ENCODE measurements at places on chromosomes 2 and 18.

DNA sequence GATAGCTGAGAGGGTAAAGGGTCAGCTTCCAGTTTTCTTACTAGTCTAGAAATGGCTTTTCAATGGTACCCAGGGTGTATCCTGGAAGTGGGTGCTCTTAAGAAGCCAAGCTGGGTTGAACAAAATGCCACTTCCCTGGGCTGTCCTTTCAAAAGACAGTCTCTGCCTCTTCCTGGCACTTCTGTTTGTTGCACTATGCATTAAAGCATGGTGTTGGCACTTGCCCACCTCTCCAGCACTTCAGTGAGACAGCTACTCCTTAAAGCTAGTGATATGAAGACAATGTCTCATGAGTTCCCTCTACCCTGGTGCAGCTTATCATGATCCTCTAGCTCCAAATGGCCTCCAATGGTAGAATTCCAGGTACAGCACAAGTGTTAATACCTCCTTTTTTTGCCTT, 74.3 kb upstream of the IGFBP5 start:
- no peak for DNase-seq

GRCh38 chr18:77969972-77970371, 720.3 kb downstream of the GALR1 start:
- no peak for DNase-seq

- no peak for DNase-seq
Measured at GRCh38 chr18:68817584-68817983, 19.7 kb downstream of the CCDC102B start.

DNA sequence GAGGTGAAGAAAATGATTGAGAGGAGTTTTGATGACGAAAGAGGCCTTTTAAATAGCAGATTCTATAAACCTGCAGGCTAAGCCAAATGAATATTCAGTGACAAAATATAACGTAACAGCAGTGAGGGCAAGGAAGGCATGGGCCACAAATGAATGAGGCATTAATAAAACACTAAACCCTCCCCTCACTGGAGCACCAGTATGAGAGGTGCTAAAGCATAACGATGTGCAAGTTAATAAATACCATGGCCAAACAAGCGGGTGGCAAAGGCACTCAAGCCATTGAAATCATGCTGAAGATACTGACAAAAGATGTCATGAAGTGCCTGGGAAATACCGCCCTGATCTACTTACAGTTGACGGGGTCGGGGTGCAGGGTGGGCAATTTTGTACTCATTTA, 30.2 kb upstream of the LONRF2 start:
- DNase-seq: no peak

GRCh38 chr2:54329482-54330161, 73.6 kb upstream of the TSPYL6 start:
- no peak for DNase-seq

GRCh38 chr18:49725809-49726674, 87.3 kb downstream of the ACAA2 start:
- DNase-seq: peak; percentile 95

GRCh38 chr2:11618708-11619062, 51.3 kb downstream of the NTSR2 start:
- no peak for DNase-seq

DNA sequence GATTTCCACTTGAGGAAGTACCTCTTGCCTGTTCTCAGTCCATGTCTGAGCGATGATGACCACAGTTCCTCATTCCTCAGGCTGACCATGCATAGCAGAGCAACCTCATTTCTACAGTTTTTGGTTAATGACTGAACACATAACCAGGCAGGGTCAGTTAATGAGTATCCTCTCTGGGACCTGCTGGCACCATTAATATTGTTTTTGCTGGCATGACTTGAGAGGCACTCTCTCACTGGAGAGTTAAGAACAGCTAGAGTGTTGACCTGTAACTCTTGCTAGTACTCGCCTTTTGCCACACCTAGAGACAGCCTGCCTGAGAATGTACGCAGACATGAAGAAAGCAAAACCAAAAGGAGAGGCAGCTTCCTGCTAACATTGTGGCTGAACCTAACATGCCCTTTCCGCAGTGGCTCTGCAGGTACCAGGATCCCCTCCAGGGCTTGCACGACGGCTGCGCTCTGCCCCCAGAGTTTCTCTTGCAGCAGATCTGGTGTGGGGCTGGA, 23.9 kb downstream of the PECR start:
- DNase-seq: no peak

GRCh38 chr2:208594642-208595385, 188.2 kb downstream of the PTH2R start:
- peak; percentile 8 for DNase-seq

DNA sequence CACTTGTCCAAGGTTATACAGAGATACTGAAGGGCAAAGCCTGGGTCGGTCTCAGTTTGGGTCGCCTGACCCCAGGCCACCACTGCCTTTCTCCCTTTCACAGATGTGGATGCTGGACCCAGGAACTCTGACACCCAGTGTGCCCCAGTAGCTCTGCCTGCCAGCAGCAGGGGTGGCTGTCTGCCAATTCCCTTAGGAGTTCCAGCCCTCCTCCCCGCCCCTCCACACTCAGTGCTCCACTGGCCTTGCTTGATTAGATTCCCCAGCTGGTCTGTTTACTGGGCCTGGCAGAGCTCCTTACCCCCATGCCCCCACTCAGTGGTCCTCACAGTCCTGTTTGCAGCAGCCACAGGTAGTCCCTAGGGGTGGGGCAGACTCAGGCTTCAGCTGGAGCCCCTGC, 75.5 kb downstream of the NPAS2 start:
- no peak for DNase-seq

- DNase-seq: peak; percentile 86
Measured at GRCh38 chr2:78992807-78993517, 32.5 kb upstream of the REG3G start.

GRCh38 chr18:42509750-42510415, 554.8 kb downstream of the PIK3C3 start:
- DNase-seq: no peak

DNA sequence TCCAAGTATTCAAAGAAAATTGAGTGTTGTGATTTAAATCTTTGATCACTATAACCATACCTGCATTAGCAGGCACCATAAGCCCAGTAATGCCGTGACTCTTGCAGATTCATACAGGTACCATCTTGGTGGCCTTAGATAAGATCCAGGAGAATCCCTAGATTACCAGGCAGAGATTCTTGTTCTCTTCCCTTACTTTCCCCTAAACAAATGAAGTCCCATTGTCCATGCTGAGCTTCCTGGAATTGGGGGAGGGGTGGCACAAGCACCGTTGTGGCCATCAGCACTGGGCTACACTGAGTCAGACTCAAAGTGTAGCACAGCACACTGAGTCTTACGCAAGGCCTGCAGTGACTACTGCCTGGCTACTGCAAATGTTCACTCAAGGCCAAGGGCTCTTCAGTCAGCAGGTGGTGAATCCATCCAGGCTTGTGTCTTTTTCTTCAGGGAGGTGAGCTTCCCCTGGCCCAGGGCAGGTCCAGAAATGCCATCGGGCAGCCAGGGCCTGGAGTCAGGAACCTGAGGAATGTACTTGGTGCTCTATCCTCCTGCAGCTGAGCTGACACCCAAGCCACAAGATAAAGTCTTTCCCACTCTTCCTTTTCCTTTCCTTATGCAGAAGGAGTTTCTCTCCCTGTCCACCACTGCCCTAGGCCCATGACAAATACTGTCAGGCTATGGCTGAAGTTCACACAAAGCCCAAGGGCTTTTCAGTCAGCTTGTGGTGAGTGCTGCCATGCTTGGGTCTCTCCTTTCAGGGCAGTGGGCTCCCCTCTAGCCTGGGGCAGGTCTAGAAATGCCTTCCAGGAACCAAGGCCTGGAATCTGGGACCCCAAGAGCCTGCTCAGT, 52.6 kb downstream of the CD28 start:
- DNase-seq: peak; percentile 37

DNA sequence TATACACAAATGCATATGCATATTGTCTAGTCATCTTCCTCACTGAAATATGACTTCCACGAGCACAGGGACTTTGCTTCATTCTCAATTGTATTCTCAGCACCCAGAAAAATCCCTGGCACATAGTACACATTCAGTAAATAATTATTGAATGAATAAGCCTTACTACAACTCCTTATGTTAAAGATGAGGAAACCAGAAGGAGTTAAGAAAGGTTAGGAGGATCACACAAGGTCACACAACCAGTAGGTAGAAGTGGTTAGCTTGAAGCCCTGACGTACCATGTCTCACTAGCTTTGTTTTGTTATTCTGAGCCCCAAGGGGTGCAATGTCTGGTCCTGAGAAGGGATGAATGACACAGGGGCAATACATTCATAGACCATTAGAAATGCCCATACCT, 220.9 kb upstream of the PID1 start:
- no peak for DNase-seq

DNA sequence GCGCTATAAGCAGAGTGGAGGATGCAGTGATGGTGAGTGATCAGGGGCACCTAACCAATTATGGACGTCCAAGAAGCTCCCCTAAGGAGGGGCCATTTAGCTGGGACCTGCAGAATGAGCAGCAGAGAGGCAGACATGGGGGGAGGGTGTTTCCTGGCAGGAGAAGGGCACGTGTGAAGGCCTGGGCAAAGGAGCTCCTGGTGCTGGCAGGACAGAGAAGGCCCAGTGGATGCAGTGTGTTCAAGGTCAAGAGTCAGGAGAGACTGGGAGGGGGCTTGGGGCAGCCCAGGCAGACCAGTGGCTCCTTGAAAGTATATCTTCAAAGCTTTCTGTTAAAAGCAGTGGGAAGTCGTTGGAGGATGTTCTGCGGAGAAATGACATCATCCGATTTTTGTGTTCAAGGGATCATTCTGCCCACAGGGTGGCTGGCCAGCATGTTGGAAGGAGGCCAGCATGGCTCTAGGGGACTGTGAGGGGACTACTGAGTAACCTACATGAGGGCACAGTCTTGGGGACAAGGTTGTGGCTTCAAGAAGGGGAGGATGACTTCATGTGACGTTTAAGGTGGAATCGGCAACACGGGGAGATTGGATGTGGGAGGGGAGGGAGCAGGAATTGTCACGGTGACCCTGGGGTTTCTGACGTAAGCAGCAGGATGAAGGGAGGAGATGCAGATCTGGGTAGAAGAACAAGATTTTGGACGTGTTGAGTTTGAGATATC, 9.0 kb upstream of the CIB4 start:
- DNase-seq: no peak

- no peak for DNase-seq
Measured at GRCh38 chr2:153196378-153197058, 282.0 kb downstream of the RPRM start.

DNA sequence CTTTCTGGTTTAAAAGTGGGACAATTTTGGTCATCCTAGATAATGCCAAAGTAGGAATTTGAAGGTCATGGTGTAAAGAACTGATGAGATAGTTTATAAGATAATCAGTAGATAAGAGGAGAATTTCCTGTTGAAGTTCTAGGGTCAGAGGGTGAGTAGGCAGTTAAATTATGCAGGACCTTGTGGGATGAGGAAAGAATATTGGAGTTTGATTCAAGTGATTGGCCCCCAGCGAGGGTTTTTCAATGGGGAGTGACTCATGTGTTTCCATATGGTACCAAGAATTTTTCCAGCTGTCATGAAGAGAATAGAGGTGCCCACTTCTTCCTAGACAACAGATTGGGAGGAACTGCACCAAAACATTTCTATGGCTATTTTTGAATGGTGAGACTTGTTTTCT, 940.2 kb upstream of the ZEB2 start:
- no peak for DNase-seq

- DNase-seq: peak; percentile 94
Measured at GRCh38 chr2:66433945-66434678, 813 bp upstream of the MEIS1 start.

GRCh38 chr18:77187189-77187588, 54.6 kb upstream of the MBP start:
- DNase-seq: no peak

GRCh38 chr18:2143636-2144035, 427.7 kb downstream of the METTL4 start:
- no peak for DNase-seq

DNA sequence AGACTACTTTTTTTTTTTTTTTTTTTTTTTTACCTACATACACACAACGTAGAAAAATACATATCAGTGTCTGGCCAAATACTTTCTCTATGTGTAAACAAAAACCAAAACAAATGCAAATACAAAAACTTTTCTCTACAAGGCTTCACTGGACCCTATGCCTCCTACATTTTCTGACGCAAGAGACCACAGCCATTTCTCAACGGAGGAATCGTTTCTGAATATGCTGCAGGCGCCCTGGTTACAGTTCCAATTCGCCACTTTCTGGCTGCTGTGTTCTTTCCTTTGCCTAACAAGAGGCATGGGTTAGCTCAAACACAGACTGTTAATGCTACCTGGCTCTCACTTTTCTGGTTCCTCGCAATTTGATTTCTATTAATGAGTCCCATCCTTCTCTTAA, 96.4 kb downstream of the EPB41L3 start:
- no peak for DNase-seq

- DNase-seq: no peak
Measured at GRCh38 chr2:159793326-159793725, 4.7 kb downstream of the CD302 start.

DNA sequence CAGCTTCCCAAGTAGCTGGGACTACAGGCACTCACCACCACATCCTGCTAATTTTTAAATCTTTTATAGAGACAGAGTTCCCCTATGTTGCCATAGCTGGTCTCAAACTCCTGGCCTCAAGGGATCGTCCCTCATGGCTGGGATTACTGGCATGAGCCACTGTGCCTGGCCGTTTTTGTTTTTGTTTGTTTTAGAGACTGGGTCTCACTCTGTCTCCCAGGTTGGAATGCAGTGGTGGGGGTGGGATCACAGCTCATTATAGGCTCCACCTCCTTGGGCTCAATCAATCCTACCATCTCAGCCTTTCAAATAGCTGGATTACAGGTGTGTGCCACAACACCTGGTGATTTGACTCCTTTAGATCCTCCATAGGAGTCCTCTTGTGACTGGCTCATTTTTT, 19.5 kb upstream of the ZDBF2 start:
- peak; percentile 84 for DNase-seq

- no peak for DNase-seq
Measured at GRCh38 chr2:202185156-202185555, 53.2 kb downstream of the SUMO1 start.

GRCh38 chr2:22454826-22455485, 930.0 kb upstream of the KLHL29 start:
- DNase-seq: no peak

DNA sequence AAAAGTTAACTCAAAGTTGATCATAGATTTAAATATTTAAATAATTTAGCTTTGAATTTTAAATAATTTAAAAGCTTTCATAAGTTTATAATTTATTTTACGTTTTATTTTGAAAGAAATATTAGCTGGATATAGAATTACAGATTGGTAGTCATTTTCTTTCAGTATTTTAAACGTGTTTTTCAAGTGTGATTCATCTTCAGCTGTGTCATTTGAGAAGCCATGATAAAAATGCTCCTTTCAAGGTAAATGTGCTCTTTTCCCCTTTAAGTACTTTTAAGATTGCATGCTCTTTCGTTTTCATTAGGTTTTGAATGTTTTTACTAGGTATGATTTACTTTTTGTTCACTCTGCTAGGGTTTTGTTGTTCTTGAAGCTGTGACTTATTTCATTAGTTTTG, 116.8 kb upstream of the FIGN start:
- no peak for DNase-seq

Data from ELF-1 (cell line).